ENCODE measurements at places on chromosomes 6 and 20. TPM values are rescaled to one million over a fixed set of nuclear protein-coding genes. Genes with fewer than 3 reads are reported as not detected.

- H3K27ac ChIP-seq = no peak overlapping the region
- no peaks in the 10 kb centered on the region for H3K27me3 ChIP-seq
- H3K4me1 ChIP-seq = peaks cover 37% of the 10 kb centered on the region
- ATAC-seq = no peak
Measured at GRCh38 chr6:27136077-27136644, 111.3 kb upstream of the PRSS16 start.

DNA sequence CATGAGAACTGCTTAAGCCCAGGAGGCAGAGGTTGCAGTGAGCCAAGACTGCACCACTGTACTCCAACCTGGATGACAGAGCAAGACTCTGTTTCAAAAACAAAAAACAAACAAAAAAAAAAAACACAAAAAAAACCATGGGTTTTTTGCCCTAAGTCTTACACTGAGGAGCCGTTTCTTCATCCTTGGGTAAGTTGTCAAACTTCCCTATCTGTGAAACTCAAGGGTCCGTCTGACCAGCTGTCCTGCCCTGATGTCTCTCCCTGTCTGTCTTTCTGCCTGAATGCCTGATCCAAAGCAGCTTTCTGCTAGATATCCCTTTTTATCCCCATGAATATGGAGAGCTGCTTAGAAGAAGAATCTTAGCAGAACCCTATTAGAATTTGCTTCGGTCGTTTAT lies 41.3 kb upstream of the CLDN20 start:
- no peak overlapping the region for H3K4me3 ChIP-seq
- H3K27ac ChIP-seq = no peak overlapping the region
- H3K36me3 ChIP-seq = no peaks in the 10 kb centered on the region
- no peaks in the 10 kb centered on the region for H3K27me3 ChIP-seq
- ATAC-seq = no peak
- H3K4me1 ChIP-seq = no peaks in the 10 kb centered on the region

GRCh38 chr20:47753576-47754387 lies 31.5 kb downstream of the SULF2 start:
- no peak for ATAC-seq
- no peaks in the 10 kb centered on the region for H3K27me3 ChIP-seq
- no peaks in the 10 kb centered on the region for H3K4me1 ChIP-seq
- no peak overlapping the region for H3K27ac ChIP-seq

DNA sequence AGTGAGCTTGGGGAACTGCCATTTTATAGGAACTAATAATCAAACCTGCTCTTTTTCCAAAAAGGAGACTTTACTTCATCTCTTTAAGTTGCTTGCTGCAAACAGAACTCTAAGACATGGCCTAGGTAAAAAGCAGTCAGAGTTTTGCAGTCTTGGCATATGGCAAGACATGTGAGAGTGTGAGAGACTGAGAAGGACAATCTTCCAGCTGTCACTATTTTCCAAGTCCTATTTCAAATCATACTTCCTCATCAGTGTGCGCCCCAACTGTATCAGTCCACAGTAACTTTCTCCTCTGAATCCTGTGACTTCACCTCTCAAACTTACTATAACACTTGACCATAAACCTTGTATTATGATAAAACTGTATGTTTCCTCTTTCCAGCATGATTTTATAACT lies 10.4 kb downstream of the CALHM6 start:
- no peak overlapping the region for H3K27ac ChIP-seq
- H3K4me1 ChIP-seq = no peaks in the 10 kb centered on the region
- H3K27me3 ChIP-seq = no peaks in the 10 kb centered on the region

- no peak overlapping the region for H3K27ac ChIP-seq
- no peak for ATAC-seq
- H3K4me3 ChIP-seq = no peak overlapping the region
- H3K36me3 ChIP-seq = no peaks in the 10 kb centered on the region
- H3K27me3 ChIP-seq = peaks cover 41% of the 10 kb centered on the region
- H3K4me1 ChIP-seq = peaks cover 17% of the 10 kb centered on the region
Measured at GRCh38 chr20:58145506-58146080, 82.9 kb downstream of the ANKRD60 start.

- no peak for ATAC-seq
- H3K36me3 ChIP-seq = no peaks in the 10 kb centered on the region
Measured at GRCh38 chr20:51423810-51424209, 118.7 kb downstream of the NFATC2 start.

GRCh38 chr6:132506869-132507808 lies 5.8 kb downstream of the STX7 start:
- no peak overlapping the region for H3K4me3 ChIP-seq
- ATAC-seq = no peak
- no peaks in the 10 kb centered on the region for H3K36me3 ChIP-seq
- no peak overlapping the region for H3K27ac ChIP-seq

- H3K27me3 ChIP-seq = no peaks in the 10 kb centered on the region
- H3K4me1 ChIP-seq = no peaks in the 10 kb centered on the region
- H3K27ac ChIP-seq = no peak overlapping the region
Measured at GRCh38 chr6:15997586-15998388, 131.1 kb upstream of the MYLIP start.

DNA sequence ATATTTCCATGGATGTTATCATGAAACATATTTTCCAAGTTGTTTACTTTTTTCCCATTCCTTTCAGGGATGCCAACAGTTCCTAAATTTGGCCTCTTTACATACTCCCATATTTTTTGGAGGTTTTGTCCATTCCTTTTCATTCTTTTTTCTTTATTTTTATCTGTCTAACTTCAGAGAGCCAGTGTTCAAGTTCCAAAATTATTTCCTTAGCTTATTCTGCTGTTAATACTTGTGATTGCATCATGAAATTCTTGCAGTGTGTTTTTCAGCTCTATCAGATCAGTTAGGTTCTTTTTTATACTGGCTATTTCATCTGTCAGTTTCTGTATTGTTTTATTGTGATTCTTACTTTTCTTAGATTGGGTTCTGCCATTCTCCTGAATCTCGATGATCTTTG lies 89.9 kb upstream of the TCF21 start:
- H3K4me3 ChIP-seq = no peak overlapping the region
- no peaks in the 10 kb centered on the region for H3K4me1 ChIP-seq
- H3K27me3 ChIP-seq = no peaks in the 10 kb centered on the region
- no peak overlapping the region for H3K27ac ChIP-seq

DNA sequence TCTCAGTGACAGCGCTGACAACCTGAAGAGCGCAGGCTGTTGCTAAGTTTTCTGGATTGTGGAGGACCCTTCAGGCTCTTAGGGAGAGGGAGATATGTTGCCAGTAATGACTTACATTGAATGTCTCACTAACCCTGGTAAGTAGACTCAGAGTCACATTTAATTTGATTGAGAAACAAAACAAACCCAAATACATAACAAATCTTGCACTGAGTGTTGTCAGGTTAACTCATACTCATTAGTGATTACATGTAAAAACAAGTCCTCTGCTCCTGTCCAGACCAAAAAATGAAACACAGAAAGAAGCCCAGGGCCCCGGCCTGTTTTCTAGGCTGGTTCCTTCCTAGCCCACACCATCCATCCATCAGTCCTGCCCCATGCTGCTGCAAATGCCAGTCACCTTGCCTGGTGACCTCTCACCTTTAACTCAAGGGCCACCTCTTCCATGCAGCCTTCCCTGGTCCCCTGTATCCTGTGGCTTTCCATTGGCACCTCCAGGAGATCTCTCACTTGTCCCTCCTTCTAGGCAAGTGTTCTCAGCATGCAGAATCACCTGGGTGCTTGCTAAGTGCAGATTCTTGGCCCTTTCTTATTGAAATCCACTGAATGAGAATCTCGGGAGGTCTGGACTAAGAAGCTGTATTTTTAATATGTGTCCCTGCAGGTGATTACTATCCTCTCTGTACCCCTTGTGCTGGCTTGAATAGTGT lies 34.7 kb upstream of the ERVFRD-1 start:
- no peaks in the 10 kb centered on the region for H3K4me1 ChIP-seq
- no peaks in the 10 kb centered on the region for H3K27me3 ChIP-seq
- H3K27ac ChIP-seq = no peak overlapping the region
- no peak for ATAC-seq
- H3K4me3 ChIP-seq = no peak overlapping the region
- no peaks in the 10 kb centered on the region for H3K36me3 ChIP-seq

- ATAC-seq = no peak
- no peak overlapping the region for H3K27ac ChIP-seq
- H3K36me3 ChIP-seq = no peaks in the 10 kb centered on the region
- H3K4me1 ChIP-seq = no peaks in the 10 kb centered on the region
Measured at GRCh38 chr6:88519301-88520016, 353.3 kb upstream of the CNR1 start.

DNA sequence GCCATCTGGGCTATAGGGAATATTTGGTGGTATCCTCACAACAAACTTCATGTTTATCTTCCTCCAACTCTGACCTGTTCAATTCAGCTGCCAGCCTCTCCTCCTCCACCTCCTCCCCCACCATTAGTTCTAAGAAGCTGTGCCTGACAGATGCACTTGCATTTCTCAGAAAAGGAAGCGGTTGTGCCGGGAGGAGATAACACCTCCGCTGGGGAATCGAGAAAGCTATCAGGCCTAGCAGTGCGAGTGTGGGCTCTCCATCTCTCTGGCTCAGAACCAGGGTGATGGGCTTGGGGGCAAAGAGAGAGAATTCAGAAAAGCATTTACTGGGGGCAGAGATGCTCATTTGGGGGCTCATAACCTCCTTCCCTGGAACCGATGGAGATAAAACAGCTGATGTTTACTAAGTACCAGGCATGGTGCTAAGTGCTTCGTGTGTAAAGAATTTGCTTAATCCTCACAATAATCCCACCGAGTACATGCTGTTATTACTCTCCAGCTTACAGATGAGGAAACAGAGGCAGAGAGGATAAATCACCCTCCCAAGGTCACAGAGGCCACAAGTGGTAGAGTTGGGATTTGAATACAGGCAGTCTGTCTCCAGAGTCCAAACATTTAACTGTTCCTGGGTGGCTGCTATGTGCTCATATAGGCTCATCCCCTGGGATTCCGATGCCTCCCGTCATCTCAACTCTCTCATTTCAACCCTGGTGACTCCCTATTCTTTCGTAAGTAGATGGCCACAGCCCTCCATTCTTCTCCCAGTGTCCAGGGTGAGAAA lies 38.3 kb downstream of the COX4I2 start:
- H3K27ac ChIP-seq = no peak overlapping the region
- H3K4me1 ChIP-seq = peaks cover 5% of the 10 kb centered on the region
- H3K36me3 ChIP-seq = no peaks in the 10 kb centered on the region
- no peak overlapping the region for H3K4me3 ChIP-seq
- H3K27me3 ChIP-seq = no peaks in the 10 kb centered on the region

DNA sequence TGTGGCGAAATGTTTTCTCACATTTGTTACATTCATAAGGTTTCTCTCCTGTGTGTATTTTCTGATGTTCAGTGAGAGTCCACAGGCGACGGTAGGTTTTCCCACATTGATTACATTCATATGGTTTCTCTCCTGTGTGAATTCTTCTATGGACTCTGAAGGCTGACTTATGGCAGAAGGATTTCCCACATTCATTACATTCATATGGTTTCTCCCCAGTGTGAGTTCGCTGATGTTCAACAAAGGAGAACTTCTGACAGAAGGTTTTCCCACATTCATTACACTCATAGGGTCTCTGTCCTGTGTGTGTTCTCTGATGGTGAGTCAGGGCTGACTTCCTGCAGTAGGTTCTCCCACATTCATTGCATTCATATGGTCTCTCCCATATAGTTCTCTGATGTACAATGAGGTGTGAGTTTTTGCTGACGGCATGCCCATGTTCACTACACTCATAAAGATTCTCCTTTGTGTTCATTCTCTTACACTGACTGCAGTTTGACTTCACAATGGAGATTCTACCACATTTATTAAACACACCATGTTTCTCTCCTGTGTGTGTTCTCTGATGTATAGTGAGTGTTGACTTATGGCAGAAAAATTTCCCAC lies 11.9 kb downstream of the ZNF334 start:
- no peak overlapping the region for H3K4me3 ChIP-seq
- no peaks in the 10 kb centered on the region for H3K27me3 ChIP-seq
- H3K4me1 ChIP-seq = no peaks in the 10 kb centered on the region
- no peak for ATAC-seq
- H3K36me3 ChIP-seq = peaks cover 2% of the 10 kb centered on the region
- H3K27ac ChIP-seq = no peak overlapping the region

DNA sequence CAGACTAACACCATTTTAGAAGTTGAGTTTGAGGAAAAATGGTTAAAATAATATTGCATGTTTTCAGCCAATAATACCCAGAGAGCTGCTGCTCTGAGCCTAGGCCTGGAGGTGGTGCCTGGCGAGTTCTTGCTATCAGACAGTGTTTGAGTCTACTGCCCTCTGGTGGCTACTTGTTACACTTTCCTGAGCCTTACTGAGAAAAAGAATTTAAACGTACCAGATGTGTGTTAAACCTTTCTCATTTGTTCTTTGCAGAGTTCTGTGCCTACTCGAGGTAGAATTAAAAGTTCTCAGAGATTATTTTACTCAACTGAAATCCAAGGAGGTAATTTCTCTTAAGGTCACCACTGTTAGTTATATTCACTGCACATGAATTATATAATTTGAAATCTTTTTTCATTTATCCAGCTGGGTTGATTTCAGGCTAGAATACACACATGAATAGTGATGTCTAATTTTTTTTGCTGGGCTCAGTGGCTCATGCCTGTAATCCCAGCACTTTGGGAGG lies 38.2 kb downstream of the SHLD1 start:
- H3K4me3 ChIP-seq = no peak overlapping the region
- no peaks in the 10 kb centered on the region for H3K27me3 ChIP-seq
- no peak overlapping the region for H3K27ac ChIP-seq
- peaks cover 6% of the 10 kb centered on the region for H3K4me1 ChIP-seq
- peak; percentile 76 for ATAC-seq

DNA sequence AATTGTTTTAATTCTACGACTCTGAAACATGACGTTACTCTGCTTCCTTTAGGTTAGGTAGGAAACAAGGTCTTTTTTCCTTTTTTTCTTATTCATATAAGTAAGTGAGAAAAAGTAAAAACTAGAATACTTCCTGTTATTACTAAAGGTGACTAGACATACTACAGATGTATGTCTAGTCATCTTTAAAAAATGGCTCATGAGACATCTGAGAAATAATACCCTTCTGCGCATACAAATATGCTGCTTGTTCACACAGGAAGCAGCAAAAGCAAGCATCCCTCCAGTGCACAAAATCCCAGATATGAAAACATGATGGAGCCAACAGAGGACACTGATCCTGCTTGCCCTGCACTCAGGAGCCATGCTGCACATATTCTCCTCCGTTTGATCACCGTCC lies 699.1 kb downstream of the EPM2A start:
- no peak overlapping the region for H3K27ac ChIP-seq
- no peaks in the 10 kb centered on the region for H3K4me1 ChIP-seq
- no peak overlapping the region for H3K4me3 ChIP-seq
- no peaks in the 10 kb centered on the region for H3K27me3 ChIP-seq

- peak; percentile 50 for ATAC-seq
- no peak overlapping the region for H3K4me3 ChIP-seq
- peaks cover 15% of the 10 kb centered on the region for H3K36me3 ChIP-seq
- H3K27ac ChIP-seq = no peak overlapping the region
- H3K27me3 ChIP-seq = no peaks in the 10 kb centered on the region
Measured at GRCh38 chr6:144581812-144582537, 296.8 kb downstream of the UTRN start.

GRCh38 chr20:3406481-3407039 lies 909 bp downstream of the DNAAF9 start:
- no peaks in the 10 kb centered on the region for H3K27me3 ChIP-seq
- H3K4me3 ChIP-seq = peak overlapping the region; percentile 98
- peak overlapping the region; percentile 97 for H3K27ac ChIP-seq
- H3K36me3 ChIP-seq = no peaks in the 10 kb centered on the region

The PTCRA gene
- total RNA-seq = not detected

The IMPG1 gene
- total RNA-seq = 0.54 TPM

The SLC32A1 gene
- total RNA-seq = not detected

The WFDC2 gene
- not detected for total RNA-seq

The SAPCD1 gene
- total RNA-seq = not detected

The BPIFB1 gene
- total RNA-seq = not detected

The PGC gene
- not detected for total RNA-seq
